ENCODE measurements at places on chromosomes 2 and 18.

- DNase-seq = no peak
Measured at GRCh38 chr2:17226941-17227490, 291.2 kb downstream of the RAD51AP2 start.

DNA sequence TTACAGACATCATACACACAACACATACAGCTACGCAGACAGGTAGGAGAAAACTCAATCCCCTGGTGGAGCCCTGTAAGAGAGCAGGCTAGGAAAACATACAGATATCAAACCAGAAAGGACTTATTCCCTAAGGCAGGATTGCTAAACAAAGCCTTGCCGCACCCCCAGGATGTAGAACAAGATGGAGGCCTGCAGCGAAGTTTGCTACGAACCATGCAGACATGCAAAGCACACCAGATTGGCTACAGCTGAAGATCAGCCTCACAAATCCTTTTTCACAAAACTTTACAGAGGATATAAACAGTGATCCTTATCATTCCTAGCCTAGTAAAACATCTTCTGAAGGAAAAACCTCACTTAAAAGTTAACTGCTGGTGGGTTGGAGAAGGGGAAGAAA is 28.3 kb downstream of the C18orf54 start:
- no peak for DNase-seq

DNA sequence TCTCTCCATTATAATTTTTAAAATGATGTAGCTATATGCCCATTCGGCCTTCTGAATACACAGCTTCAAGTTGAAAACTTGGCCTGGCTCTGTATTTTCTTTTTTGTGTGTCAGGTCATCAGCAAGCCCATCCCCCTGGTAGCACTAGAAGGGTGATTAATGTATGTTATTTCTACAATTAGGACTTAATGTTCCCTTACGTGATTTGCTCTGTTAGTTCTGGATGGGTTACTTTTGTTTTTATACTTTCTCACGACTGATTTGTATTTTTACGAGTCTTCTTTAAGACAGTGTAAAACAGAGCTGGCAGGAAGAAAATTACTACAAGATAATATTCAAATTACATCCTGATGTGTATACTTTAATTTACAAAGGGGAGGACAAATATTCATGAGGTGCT is 88.4 kb upstream of the RGPD4 start:
- no peak for DNase-seq

DNA sequence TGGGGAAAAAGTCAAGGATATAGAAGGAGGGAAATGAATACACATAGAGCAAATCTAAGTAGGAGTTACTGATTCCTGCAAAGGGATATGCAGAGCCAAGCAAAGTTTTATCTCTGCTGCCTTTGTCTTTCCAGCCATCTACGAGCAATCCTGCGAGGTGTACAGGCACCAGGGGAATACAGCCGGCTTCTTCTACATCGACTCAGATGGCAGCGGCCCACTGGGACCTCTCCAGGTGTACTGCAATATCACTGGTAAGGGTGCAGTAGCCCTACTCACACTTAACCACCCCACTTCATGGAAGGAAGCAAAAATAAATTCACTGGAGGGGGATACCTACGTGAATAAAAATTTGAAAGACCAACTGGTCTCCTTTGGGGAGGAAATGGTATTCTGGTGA is 584.6 kb downstream of the CNTNAP5 start:
- no peak for DNase-seq

DNA sequence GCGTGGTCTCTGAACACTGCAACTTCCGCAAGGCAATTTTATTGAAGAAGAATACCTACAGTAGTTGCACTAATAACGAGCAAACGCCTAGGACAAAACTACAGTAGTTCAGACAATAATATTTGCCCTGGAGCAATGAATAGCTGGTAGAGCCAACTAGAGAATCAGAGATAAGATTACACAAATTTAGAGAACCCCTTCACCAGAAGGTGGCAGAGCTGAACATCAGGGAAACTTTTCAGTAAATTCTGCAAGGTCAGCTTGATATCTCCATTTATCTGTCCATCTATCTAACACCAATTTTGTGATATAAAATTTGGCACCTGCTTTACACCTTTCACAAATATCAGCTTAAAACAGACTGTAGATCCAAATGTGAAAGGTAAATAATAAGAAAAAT is 43.8 kb downstream of the CDH19 start:
- no peak for DNase-seq

DNA sequence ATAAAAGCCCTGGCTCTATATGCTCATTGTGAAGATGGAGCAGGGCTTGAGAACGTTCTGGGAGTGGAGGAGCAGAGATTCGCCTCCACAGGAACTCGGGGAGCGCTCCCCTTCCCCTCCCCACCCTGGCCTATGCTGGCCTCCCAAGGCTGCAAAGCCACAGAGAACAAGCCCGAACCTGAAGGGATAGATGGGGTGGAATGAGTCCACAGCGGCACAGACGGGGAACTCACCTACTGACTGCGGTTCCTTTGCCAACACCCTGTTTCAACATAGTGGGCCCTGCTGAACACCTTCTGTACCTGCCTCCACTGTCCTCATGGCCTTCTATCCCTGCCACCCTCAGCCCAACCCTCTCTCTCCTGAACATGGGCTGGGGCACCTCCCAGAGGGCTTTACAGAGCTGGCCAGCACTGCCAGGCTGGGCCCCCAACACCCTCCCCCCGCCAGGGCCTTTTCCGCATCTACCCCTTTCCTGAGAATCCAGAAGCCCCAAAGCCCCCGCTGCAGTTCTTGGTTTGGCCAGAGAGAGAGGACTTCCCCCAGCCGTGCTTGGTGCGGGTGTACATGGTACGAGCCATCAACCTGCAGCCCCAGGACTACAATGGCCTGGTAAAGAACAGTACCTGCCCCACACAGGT is 41.5 kb downstream of the LMAN2L start:
- no peak for DNase-seq
